Articular chondrocyte of knee joint (primary cell): ENCODE measurements at places on chromosomes 5 and 9. TPM values are rescaled to one million over a fixed set of nuclear protein-coding genes. Genes with fewer than 3 reads are reported as not detected.

Gene QRFP
- total RNA-seq, result not detected in 2 replicates

Gene BHMT2
- total RNA-seq, result 14.9 TPM in 2 replicates

Gene HK3
- not detected in 2 replicates for total RNA-seq

Gene C9
- 0.13 and 0.54 TPM in 2 replicates for total RNA-seq

Gene PTPRD
- 5.9 and 6.4 TPM in 2 replicates for total RNA-seq

Gene SPINK13
- total RNA-seq, result 0.26 and 1.4 TPM in 2 replicates

Gene FOXE1
- total RNA-seq, result not detected in 2 replicates

Gene IL9
- not detected in 2 replicates for total RNA-seq

Gene SPATA31E1
- total RNA-seq, result not detected in 2 replicates

Gene TAF11L11
- total RNA-seq, result not detected in 2 replicates
